HTR-8/SVneo (cell line): ENCODE measurements at places on chromosomes 6 and 20.

- no peak for DNase-seq
Measured at GRCh38 chr6:31614684-31615578, at the start of gene AIF1. Gene AIF1 (plus strand): TSS chr6:31615234. CDS start chr6:31615330, 96 bp downstream.

DNA sequence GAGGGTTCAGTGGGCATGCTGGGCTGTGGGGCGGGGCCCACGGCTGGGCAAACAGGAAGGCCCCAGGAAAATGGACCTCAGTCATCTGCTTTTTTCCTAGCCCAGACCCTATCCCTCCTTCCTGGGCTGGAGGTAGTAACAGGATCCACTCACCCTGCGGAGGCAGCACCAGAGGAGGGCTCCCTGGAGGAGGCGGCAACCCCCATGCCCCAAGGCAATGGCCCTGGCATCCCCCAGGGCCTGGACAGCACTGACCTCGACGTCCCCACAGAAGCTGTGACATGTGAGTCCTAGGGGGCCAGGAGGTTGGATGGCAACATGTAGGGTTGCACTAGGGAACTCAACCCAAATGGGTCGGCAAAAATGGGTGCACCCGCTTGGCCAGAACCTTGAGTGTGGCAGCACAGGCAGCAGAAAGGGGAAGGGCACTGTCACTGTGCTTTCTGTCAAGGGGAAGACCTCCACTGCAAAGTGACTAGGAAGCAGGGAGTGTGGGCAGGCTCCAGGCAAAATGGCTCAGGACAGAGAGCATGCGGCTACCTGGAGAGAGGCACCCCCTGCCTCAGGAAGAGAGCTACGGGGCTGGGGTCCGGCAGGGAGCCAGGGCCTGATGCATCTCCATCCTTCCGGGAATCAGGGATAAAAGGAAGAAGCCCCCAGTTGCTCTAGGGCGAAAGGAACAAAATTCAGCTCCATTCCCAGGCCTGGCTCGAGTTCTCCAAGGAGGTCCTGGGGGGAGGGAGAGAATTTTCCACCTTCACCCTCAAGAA lies 7.9 kb downstream of the MDFI start:
- DNase-seq: no peak

GRCh38 chr6:166466178-166467122 lies 83.7 kb upstream of the MPC1 start:
- peak; percentile 67 for DNase-seq

GRCh38 chr6:166418691-166419143 lies 36.0 kb upstream of the MPC1 start:
- no peak for DNase-seq

DNA sequence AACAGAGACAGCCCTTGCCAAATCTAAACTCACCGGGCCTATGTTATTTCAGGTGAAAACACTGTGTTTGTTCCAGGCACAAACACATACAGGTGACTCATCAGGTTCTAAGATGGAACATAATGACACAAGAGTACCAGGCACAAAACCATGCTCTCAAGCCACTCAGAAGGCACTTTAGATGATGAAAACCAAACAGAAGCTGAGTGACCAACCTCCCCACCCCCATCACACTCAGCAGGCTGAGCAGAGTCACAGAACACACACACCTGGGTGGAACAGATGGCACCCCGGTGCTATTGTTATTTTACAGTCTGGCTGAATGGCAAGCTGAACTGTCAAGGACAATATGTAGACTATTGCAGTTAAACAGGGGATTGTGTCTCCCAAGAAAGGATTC lies 20.6 kb upstream of the NKX2-2 start:
- no peak for DNase-seq

DNA sequence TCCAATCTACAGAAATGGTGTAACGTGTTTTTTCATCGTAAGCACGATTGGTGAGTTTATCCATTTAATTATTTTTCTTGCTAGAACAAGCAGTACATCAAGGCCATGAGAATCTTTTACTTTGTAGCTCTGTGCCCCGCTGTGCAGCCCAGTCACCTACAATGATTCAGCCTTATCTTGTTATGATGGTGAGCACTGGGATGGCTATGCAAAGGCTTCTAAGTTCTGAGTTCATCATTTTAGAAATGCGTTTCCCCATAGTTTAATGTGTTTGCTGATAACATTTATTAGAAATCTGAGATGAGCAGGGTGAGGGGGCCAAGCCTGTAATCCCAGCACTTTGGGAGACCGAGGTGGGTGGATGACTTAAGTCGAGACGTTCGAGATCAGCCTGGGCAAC lies 111.8 kb upstream of the QKI start:
- no peak for DNase-seq

GRCh38 chr6:118281291-118281690 lies 266.8 kb upstream of the PLN start:
- DNase-seq: no peak

DNA sequence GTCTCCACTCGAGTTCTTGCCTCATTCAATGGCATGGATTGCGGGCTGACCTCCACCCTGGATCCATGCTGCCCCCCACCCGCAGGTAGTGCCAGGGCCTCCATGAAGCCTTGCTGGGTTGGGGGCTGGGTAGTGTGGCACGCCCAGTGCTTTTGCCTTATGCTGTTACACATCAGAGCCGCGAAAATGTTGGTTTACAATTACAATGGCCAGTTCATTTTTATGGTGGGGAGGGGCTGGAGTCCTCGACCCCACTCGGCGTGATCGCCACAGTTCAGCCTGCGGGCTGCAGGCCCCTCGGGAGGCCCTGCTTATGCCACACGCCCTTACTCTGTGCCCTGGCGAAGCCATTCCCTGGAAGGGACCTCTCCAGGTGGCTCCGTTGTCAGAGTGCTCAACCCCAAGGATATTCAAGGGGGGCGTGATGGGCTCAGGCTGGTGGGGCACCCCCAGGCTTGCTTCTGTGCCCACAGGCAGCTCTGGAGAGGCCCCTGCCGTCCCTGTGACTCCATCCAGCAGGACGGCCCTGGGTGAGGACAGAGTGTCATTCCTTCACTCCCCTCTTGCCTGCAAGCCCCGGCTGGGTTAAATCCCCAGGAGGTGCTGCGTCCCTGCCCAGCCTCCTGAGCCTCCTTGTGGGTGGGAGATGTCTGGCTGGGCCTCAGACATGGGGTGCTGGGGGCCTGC lies 14.8 kb downstream of the ITPA start:
- no peak for DNase-seq

GRCh38 chr20:33482581-33482980 lies 7.3 kb upstream of the CBFA2T2 start:
- DNase-seq: no peak

GRCh38 chr6:162798546-162799266 lies 70.9 kb downstream of the PACRG start:
- no peak for DNase-seq

- peak; percentile 37 for DNase-seq
Measured at GRCh38 chr20:542777-543368, 717 bp downstream of the CSNK2A1 start.

DNA sequence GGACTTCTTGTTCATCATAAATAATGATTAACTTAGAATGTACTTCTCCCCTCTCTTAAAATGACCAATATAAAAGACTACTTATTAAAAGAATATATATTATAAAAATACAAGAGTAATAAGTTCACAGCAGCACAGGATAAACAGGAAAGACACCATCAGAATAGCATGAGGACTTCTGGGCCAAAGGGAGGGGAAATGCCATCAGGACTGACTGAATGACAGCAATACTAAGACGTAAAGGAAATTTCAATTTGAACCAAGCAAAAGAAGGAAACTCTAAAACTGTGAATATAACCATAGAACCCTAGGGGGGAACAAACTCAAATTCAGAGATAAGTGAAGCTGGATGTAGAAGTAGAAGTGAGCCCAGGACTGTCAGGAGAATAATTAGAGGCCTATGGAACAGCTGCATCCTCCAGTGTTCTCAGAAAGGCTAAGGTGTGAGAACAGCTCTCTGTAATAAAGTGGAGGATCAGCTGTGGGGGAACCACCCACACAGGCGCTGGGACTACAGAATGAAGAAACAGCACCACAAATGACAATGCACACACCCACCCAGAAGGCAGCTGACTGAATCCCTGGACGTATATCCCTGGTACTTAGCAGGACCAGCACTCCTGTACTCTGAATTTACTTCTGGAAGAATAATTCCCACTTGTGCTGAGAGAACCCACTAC lies 37.8 kb downstream of the ZHX3 start:
- DNase-seq: no peak

- DNase-seq: no peak
Measured at GRCh38 chr6:141451181-141451510, 681.6 kb upstream of the GJE1 start.

- DNase-seq: no peak
Measured at GRCh38 chr6:87099472-87099871, 4.6 kb upstream of the CGA start.

GRCh38 chr6:159061805-159062563 lies 17.2 kb upstream of the TAGAP start:
- DNase-seq: no peak

- no peak for DNase-seq
Measured at GRCh38 chr6:31545291-31545690, 1.1 kb downstream of the ATP6V1G2 start.
